ENCODE measurements at places on chromosomes 5 and 9. TPM values are rescaled to one million over a fixed set of nuclear protein-coding genes. Genes with fewer than 3 reads are reported as not detected.

The DMRTA1 gene
- 3.5 TPM for total RNA-seq

The CDHR2 gene
- total RNA-seq = 13.4 TPM

The CDKN2B-AS1 gene
- total RNA-seq = 0.73 TPM

The PCDHB10 gene
- 2.2 TPM for total RNA-seq
